ENCODE measurements at places on chromosomes 3 and 15. TPM values are rescaled to one million over a fixed set of nuclear protein-coding genes. Genes with fewer than 3 reads are reported as not detected.

DNA sequence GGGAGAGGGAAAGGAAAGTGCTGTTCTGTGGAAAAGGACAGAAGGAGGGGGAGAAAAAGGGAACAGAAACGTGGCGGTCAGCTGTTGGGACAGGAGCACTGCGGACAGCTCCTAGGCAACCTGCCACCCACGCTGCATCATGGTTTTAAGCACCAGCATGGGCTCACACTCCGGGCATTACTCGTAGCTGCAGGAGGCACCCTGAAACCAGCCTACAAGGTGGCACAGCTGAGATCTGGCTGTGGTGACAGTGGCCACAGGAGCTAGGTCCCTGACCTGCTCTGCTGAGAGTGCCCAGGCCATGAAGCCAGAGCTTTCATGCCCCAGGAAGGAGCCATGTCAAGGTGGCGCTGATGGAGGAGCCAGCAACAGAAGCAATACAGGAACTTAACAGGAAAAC is 161.4 kb upstream of the ST8SIA2 start:
- H3K4me3 ChIP-seq, result no peak overlapping the region
- no peaks in the 10 kb centered on the region for H3K4me1 ChIP-seq
- no peaks in the 10 kb centered on the region for H3K36me3 ChIP-seq
- no peak for DNase-seq

DNA sequence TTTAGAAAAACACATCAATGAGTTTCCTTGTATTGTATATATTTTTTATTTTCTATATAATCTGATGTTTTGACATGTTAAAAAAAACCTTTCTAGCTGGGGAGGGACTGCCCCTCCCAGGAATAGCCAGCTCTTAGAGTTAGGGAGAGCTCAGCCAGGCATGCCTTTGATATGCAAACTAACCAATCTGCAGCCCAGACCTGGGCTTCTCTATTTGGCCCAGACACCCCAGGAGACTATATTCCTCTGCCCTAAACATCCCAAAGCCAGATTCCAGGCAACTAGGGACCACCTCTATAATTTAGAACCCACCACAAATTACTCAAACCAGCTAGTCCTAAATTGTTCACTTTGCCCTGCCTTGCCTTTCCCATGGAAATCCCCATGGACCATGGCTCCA is 390.9 kb upstream of the ADAMTS9 start:
- no peak overlapping the region for H3K4me3 ChIP-seq
- no peaks in the 10 kb centered on the region for H3K27me3 ChIP-seq
- no peak for DNase-seq
- no peaks in the 10 kb centered on the region for H3K4me1 ChIP-seq
- no peak overlapping the region for H3K27ac ChIP-seq
- H3K36me3 ChIP-seq, result no peaks in the 10 kb centered on the region

DNA sequence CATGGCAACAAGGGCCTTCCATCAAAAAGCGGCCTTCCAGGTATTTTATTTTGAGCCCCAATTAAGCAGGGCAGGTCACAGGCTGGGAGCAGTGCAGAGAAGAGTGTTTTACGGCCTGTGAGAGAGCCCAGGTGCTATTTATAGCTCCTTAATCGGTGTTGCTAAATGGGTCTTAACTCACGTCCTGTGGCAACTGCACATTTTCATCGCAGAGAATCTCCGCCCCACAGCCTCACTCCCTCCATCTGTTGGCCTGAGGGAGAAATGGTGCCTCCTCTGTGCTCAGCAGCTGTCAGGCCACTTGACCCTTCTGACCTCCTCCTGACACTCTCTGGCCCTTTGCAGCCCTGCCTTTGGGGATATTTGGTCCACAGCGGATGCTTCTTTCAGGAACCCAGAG is 58.6 kb downstream of the SPSB4 start:
- peaks cover 12% of the 10 kb centered on the region for H3K27me3 ChIP-seq
- no peak overlapping the region for H3K27ac ChIP-seq
- H3K4me1 ChIP-seq, result no peaks in the 10 kb centered on the region
- no peaks in the 10 kb centered on the region for H3K36me3 ChIP-seq
- no peak overlapping the region for H3K4me3 ChIP-seq
- DNase-seq, result no peak

HESX1 gene
- 0.42 TPM for total RNA-seq

DNA sequence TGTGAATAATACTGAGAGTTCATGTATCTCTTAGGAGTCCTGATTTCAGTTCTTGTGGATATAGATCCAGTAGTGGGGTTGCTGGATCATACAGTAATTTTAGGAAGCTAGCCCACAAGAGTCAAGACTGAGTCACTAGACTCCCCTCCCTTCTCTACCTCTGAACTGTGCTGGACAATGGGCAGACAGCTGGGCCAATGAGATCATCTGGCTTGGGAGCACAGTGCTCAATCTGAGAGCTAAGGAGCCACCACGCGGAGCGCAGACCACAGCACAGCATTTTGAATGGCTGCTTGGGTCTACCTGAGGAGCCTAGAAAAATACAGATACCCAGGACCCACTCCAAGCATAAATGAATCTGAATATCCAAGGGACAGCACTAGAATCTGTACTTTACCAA is 32.5 kb downstream of the WNT5A start:
- H3K36me3 ChIP-seq, result no peaks in the 10 kb centered on the region
- no peaks in the 10 kb centered on the region for H3K4me1 ChIP-seq
- no peaks in the 10 kb centered on the region for H3K27me3 ChIP-seq

GRCh38 chr3:171783086-171783485 is 27.2 kb downstream of the PLD1 start:
- no peak for DNase-seq
- H3K27ac ChIP-seq, result no peak overlapping the region
- no peaks in the 10 kb centered on the region for H3K36me3 ChIP-seq
- H3K27me3 ChIP-seq, result peaks cover 15% of the 10 kb centered on the region
- no peaks in the 10 kb centered on the region for H3K4me1 ChIP-seq
- H3K4me3 ChIP-seq, result no peak overlapping the region

TBCCD1 gene
- 16.6 TPM for total RNA-seq

PLSCR2 gene
- total RNA-seq, result not detected

DNA sequence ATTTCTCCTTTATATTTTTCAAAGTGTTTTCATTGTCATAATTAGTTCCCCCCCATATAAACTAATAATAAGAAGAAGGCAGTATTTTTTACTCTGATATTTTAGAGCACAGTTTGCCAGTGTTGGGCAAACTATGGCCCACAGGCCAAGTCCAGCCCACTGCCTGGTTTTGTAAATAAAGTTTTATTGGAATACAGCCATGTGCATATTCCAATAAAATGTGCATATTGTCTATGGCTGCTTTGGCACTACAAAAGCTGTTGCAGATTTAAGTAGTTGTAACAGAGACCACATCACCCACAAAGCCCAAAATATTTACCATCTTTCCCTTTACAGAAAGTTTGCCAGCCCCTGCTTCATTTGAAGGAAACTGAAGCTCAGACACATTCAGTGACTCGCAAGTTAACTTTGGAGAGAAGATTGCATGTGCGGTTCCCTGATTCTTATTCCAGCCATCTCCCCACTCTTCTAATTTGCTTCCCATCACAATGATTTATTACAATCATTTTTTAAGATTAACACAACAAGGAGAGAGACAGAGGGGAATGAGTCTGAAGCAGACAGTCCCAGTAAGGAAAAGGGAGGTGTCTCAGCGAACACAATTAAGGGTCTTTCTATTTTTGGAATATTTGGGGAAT is 48.9 kb downstream of the RFTN1 start:
- H3K36me3 ChIP-seq, result peaks cover 49% of the 10 kb centered on the region
- DNase-seq, result no peak
- H3K27ac ChIP-seq, result no peak overlapping the region

- H3K4me3 ChIP-seq, result no peak overlapping the region
- H3K36me3 ChIP-seq, result no peaks in the 10 kb centered on the region
- H3K27ac ChIP-seq, result no peak overlapping the region
These were observed 35.5 kb upstream of the CGNL1 start for GRCh38 chr15:57340682-57341259.

WNT7A gene
- total RNA-seq, result not detected

DNA sequence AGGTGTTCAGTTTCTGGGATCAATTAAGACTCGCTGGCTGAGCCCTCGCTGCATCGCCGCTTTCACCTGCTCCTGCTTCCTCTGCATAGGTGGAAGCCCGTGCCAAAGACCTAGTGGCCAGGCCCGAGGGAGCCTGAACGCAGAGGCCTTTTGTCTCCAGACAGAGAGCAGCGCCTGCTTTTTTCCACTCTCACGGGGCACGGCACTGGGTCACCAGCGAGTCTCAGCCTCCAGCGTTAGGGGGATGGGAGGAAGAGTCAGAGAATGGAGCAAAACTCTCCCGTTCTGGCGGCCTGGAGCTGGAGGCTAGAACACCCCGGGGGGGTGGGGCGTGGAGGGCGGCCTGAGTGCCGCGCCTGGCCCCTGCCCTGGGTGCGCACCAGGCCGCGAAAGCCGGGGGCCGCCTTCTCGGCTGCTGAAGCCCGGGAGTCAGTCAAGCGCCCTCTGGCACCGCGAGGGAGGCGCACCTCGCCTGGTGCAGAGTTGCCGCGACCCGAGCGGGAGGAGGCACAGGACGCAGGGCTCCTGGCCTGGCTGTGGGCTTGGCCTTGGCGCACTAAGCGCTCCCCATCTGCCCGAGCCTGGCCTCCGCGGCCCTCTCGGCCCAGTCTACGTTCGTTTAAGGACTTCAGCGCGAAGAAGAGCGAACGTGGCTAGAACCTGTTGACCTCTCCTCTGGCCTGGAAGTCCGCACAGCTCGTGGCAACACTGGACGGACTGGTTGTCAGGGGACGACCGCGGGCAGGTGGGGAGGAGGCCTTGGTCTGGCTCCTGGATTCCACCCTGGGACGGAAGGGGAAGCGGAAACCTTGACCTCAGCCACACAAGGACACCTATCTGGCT is 21.5 kb downstream of the NR2F2 start:
- peaks cover 9% of the 10 kb centered on the region for H3K4me1 ChIP-seq
- peaks cover 67% of the 10 kb centered on the region for H3K27me3 ChIP-seq
- no peak overlapping the region for H3K4me3 ChIP-seq

PLXNA1 gene
- 15.0 TPM for total RNA-seq

GRCh38 chr15:25671132-25671531 is 192.0 kb downstream of the ATP10A start:
- no peak for DNase-seq
- no peaks in the 10 kb centered on the region for H3K36me3 ChIP-seq
- H3K27ac ChIP-seq, result no peak overlapping the region
- H3K27me3 ChIP-seq, result peaks cover 24% of the 10 kb centered on the region
- no peak overlapping the region for H3K4me3 ChIP-seq

ATP10A gene
- 36.7 TPM for total RNA-seq

FMN1 gene
- total RNA-seq, result not detected

GRCh38 chr3:186802701-186803100 is 3.6 kb downstream of the RFC4 start:
- DNase-seq, result no peak
- peaks cover 53% of the 10 kb centered on the region for H3K36me3 ChIP-seq
- peak overlapping the region; percentile 30 for H3K27ac ChIP-seq
- H3K27me3 ChIP-seq, result no peaks in the 10 kb centered on the region
